ENCODE measurements at places on chromosomes 5 and 9.
A peak's percentile ranks its signal among the peaks of the same experiment; 100 is the strongest.

DNA sequence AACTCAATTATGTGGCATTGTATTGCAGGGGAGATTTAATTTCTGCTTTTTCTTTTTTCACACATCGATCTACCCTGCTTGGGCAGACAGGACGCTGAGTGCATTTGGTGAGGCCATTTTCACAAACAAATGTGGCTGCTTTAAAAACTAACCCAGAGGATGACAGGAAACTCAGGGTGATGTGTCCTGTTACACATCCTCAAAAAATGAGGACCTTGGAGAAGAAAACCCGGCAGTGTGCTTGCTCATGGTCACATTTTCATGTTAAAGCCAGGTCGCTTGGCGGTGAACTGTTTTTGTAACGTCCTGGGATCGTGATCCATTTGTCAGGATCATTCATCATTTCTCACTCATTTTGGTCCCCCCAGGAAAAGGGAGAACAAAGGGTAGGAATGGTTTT, 478.3 kb upstream of the ADAMTS16 start:
- no peak for DNase-seq

- DNase-seq = no peak
Observed at GRCh38 chr5:162282191-162282590, 214.6 kb downstream of the GABRG2 start.

GRCh38 chr5:143606043-143606752, 202.7 kb upstream of the NR3C1 start:
- no peak for DNase-seq

- no peak for DNase-seq
Observed at GRCh38 chr5:124888050-124888506, 141.6 kb upstream of the ZNF608 start.

DNA sequence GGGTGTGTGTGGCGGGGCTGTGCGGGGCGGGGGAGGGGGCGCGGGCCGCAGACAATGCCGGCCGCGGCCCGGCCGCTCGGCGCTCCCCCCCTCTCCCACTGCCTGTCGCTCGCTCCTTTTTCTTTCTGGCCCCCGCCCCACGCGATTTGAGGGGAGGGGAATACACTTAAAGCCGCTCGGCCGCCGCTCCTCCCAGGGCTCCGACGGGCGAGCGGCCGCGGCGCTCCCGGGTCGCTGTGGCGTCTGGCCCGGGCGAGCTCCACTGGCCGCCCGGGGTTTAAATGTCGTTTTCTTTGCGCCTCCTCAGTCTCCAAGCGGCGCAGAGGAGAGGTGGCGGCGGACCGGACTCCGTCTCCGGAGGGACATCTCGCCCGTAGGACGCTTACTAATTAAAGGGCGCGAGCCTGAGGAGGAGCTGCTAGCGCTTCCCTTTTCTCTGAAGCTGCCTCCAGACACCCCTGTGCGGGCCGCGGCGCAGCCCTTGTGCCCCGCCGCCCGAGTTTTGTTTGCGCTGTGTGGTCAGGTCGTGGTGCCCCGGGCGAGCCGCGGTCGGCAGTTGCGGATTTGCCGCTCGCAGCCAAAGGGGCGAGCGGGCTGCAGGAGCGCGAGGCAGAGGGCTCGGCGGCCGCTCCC, 1.4 kb downstream of the ZSWIM6 start:
- DNase-seq = peak; percentile 74

GRCh38 chr9:4691795-4692194, 12.4 kb downstream of the CDC37L1 start:
- DNase-seq = no peak

- no peak for DNase-seq
Observed at GRCh38 chr9:126986506-126986951, 71.9 kb downstream of the RALGPS1 start.

GRCh38 chr5:30866142-30866541, 327.3 kb upstream of the CDH6 start:
- no peak for DNase-seq

DNA sequence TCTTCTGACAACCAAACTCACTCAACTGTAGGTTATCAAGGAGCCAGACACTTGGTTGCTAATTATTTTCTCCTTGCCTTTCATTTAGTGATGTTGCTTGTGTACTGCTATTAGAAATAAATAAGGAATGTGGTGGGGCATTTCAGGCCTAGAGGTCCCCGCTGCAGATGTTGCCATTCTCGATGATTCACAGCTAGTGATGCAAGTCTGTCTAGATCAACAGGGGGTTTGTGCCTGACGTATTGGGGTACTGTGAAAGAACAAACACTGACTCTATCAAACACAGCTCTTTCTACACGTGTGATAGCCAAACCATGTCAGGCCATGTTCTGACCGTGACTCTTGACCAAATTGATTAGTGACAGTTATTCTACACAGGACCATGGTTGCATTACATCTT, 144.7 kb downstream of the OSTF1 start:
- DNase-seq = no peak

DNA sequence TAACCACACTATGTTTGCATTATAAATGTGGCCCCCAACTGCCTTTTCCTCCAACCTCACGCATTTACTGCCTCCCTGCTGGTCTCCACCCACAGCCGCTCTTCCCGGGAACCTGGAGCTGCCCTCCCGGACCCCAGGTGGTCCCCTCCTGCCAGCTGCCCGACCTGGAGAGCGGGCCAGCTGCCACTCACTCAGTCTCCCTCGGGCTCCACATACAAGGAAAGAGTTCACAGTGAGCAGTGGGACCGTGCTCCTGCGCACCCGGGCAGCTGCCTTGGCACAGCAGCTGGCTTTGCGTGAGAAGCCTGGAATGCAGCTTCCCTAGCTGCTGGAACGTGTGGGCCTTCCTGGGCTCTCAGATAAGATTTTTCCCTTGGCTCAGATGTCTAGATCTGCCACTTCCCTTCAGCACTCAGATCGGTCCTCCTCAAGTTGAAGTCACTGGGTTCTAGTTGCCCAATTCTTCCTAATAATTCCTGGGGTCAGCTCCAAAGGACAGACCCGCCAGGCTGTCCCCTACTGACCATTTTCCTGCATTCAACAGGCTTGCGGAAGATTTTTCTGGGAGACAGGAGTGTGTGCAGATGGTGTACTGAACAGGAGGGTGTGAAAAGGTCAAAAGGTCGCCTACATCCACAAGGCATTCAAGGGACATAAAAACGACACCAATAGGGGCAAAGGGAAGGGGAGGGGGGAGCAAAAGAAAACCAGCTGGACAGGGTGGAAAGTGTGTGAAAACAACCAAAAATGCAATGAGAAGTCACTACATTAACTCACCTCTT, 69.1 kb downstream of the MYO10 start:
- DNase-seq = no peak

- no peak for DNase-seq
Observed at GRCh38 chr9:60546406-60546805, 367.8 kb upstream of the SPATA31A5 start.

GRCh38 chr9:75626860-75627259, 263.6 kb upstream of the PCSK5 start:
- no peak for DNase-seq

DNA sequence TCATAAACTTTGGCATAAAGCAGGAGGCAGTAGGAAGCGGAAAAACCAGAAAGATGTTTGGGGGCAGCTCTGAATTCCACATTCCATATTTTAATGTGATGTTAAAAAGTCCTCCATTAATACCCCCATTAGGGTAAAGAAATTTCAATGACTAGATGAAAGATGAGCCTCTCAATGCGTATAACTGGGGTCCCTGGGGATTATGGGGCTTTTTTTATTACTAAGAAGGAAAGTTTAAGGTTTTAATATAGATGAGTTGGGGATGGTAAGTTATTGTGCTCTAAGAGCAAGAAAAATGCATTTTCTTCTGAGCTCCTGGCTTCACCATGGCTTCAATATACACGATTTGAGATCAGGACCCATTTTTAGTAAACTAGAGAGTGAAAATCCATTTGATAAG, 321.9 kb downstream of the CDK5RAP2 start:
- no peak for DNase-seq

DNA sequence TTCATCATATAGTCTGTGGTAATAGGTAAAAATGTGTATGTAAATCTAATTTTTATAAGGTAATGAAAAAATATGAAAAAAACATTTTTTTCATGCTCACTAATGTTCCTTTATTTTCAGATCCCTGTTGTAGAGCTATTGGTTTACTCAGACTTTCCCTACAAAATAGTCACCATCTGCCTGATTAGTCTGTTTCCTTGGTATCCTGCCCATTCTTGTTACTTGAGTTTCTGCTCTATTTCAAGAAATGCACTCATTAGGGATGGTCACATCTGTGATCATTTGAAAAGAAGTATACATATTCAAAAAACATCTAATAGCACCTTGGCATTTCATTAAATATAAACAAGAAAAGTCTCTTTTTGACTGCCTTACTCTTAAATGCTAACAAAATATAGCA, 21.6 kb upstream of the RASA1 start:
- DNase-seq = no peak

- DNase-seq = no peak
Observed at GRCh38 chr5:61307611-61308010, 24.4 kb upstream of the ZSWIM6 start.

GRCh38 chr5:92505145-92505544, 1075.9 kb downstream of the NR2F1-AS1 start:
- no peak for DNase-seq

- no peak for DNase-seq
Observed at GRCh38 chr9:136838314-136839228, 3.7 kb upstream of the AJM1 start.

GRCh38 chr9:33139421-33140228, 27.5 kb downstream of the B4GALT1 start:
- DNase-seq = no peak

DNA sequence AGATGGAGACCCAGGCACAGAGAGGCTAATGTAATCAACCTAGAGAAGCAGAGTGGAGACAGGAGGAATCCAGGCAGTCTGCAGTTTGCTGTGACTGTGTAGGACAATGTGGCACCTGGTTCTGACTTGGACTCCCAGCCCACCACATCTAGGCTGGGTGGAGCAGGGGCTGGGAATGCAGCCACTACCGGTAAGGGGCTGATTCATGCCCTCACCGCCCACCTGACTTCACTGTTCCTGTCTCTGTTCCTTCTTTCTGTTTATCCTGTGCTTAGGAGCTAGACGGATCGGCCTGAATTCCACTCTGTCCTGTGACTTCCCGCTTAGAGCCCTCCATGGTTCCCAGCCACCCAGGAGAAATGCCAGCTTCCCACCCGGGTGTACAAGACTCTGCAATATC, 2.6 kb downstream of the PDLIM4 start:
- DNase-seq = no peak

DNA sequence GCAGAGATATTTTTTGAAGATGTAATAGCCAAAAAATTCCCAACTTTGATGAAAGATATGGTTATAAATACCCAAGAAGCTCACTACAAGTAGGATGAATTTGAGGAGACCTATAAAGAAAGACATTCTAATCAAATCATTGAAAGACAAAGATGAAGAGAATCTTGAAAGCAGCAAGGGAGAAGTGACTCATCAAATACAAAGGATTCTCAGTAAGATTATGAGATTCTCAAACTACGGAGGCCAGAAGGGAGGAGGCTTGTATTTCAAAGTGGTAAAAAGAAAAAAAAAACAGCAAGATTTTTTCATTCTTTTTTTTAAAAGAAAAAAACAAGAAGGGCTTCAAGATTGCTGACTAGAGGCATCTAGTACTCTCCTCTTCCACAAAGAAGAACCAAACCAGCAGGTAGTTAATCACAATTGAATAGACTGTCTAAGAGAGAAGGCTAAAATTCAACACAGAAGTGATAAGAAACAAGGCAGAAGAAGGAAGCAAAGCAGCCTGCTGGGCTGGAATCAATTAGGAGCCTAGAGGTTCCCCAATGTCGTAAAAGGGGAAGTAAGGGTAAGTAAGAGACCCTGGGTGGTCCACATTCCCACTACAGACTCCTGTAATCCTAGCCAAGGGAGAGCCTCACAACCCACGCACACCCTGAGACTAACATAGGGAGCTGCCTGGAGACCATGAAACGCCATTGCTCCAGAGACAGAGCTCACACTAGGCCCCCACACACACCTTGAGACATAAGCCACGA, 59.1 kb upstream of the NIPAL4 start:
- no peak for DNase-seq

DNA sequence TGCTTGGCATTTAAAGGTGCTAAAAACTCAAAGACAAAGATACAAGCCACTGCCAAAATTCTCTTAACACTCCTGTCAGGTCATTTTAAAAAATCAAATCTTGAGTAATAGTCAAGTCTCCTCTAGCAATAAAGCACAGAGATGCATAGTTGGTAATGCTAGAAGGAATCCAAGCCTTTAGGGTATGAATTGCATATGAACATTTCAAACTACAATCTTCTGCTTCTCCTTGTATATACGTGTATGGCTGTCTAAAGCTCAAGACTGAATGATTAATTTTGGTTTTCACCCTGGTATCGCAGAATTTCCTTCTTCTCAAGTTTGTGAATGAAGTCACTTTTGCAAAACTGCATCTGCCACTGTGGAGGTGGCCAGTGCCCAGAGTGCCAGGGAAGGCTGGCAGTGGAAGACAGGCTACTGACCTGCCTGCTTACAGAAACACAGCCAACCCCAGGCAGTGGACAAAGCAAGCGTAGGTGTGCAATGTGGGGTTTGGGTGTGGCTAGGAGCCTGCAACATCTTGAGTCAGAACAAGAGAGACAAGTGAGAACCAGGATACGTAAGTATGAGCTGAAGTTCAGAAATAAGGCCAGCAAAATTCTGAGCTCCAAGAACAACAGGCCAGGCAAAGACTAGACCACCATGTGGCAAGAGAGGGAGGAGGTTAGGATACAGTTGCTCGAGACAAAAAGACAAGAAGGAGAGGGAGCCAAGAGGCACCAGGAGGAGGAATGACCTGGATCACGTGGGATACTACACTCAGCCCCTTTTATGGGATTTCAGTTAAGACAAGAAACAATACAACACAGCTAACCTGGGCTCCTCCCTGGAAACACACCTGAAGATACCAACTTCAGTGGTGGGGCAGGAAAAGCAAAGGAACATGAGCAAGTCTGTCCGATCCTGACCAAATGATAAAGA, 22.6 kb downstream of the MYO10 start:
- DNase-seq = no peak

DNA sequence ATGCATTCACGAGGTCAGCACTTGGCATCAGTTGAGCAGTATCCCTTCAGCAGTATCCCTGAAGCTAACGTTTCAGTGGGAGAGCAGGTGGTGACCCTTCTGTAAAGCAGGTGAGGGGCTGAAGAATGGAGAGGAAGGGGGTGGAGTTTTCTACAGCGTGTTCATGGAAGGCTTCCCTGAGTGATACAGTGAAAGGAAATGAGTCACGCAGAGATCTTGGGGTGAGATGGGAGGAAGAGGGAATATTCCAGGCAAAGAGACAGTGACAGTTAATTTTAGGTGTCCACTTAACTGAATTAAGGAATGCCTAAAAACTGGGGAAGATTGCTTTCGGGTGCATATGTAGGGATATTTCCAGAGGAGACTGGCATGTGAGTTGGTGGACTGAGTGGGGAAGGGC, 25.7 kb downstream of the TAS2R1 start:
- DNase-seq = no peak

DNA sequence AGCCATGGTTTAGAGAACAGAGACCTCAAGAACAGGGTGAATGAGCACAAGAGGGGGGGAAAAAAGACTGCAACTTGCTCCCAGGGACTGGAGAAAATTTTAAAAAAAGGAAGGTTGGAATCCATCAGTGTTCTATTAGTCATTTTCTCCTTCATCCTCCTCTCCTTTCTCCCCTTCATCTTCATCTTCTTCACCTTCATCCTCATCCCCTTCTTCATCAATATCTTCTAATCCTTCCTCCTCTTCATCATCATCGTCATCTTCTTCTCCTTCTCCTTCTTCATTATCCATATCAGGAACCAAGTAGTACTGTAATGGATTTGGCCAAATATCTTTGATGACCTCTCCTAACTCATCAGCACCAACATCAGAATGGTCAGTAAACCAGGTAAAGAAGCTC, 86.1 kb downstream of the LIX1 start:
- no peak for DNase-seq

All from B cell (primary cell).